Left kidney (tissue), 8 donors: ENCODE measurements at places on chromosomes 3 and 15. TPM values are rescaled to one million over a fixed set of nuclear protein-coding genes. Genes with fewer than 3 reads are reported as not detected.

The SLC22A14 gene
- polyA plus RNA-seq = 1.1 TPM

The GRK7 gene
- 0.18 TPM for polyA plus RNA-seq

The RLBP1 gene
- not detected for polyA plus RNA-seq

The UNC45A gene
- 60.3 TPM for polyA plus RNA-seq

The C15orf61 gene
- polyA plus RNA-seq = 6.0 TPM

The CCR1 gene
- polyA plus RNA-seq = 2.0 TPM

The POC1A gene
- 10.5 TPM for polyA plus RNA-seq

The HDAC11 gene
- 14.8 TPM for polyA plus RNA-seq

The MAP6D1 gene
- polyA plus RNA-seq = 0.88 TPM

The LIPC gene
- polyA plus RNA-seq = 15.6 TPM

The EPHA3 gene
- polyA plus RNA-seq = 5.1 TPM

The CHCHD4 gene
- polyA plus RNA-seq = 16.7 TPM

The TTC21A gene
- 16.2 TPM for polyA plus RNA-seq

The FAM174B gene
- polyA plus RNA-seq = 35.2 TPM

The ZIC4 gene
- not detected for polyA plus RNA-seq

The TMEM45A gene
- polyA plus RNA-seq = 22.1 TPM

The TRIM42 gene
- not detected for polyA plus RNA-seq

The ETFA gene
- polyA plus RNA-seq = 192 TPM

The KLHL6 gene
- 1.1 TPM for polyA plus RNA-seq

The RARB gene
- 50.7 TPM for polyA plus RNA-seq

The MELTF gene
- polyA plus RNA-seq = 2.6 TPM

The RTP4 gene
- polyA plus RNA-seq = 0.70 TPM

The LRRC31 gene
- 0.38 TPM for polyA plus RNA-seq

The NEIL1 gene
- polyA plus RNA-seq = 29.2 TPM

The EAF2 gene
- 9.1 TPM for polyA plus RNA-seq

The MCF2L2 gene
- 1.7 TPM for polyA plus RNA-seq

The C3orf62 gene
- 13.1 TPM for polyA plus RNA-seq

The SEMA5B gene
- polyA plus RNA-seq = 28.1 TPM

The ADGRG7 gene
- not detected for polyA plus RNA-seq

The ST8SIA2 gene
- polyA plus RNA-seq = 5.3 TPM

The LOXL1 gene
- 70.4 TPM for polyA plus RNA-seq

The RNU5B-1 gene
- polyA plus RNA-seq = not detected

The PAK6 gene
- polyA plus RNA-seq = 6.5 TPM

The DUOX2 gene
- polyA plus RNA-seq = 0.03 TPM

The ZNF620 gene
- polyA plus RNA-seq = 13.0 TPM

The C2CD4A gene
- polyA plus RNA-seq = 0.33 TPM

The ABCF3 gene
- polyA plus RNA-seq = 65.4 TPM

The LMLN gene
- polyA plus RNA-seq = 13.8 TPM

The DUOX1 gene
- polyA plus RNA-seq = 7.8 TPM

The RTP3 gene
- not detected for polyA plus RNA-seq

The PRTG gene
- 15.8 TPM for polyA plus RNA-seq

The ZNF860 gene
- polyA plus RNA-seq = 2.7 TPM

The VPS8 gene
- polyA plus RNA-seq = 59.4 TPM

The PLA2G4D gene
- 0.07 TPM for polyA plus RNA-seq

The GATA2 gene
- polyA plus RNA-seq = 32.1 TPM

The NKTR gene
- 220 TPM for polyA plus RNA-seq

The MESP2 gene
- 0.45 TPM for polyA plus RNA-seq

The ARNT2 gene
- polyA plus RNA-seq = 60.8 TPM

The SYNPR gene
- not detected for polyA plus RNA-seq

The OSTN gene
- 8.1 TPM for polyA plus RNA-seq

The ESYT3 gene
- polyA plus RNA-seq = 3.1 TPM

The CLDN11 gene
- 192 TPM for polyA plus RNA-seq
